ENCODE measurements at places on chromosomes 2 and 18.

- no peak for DNase-seq
Measured at GRCh38 chr2:103792042-103792441, 1030.2 kb downstream of the TMEM182 start.

- no peak for DNase-seq
Measured at GRCh38 chr2:238412067-238412767, 14.5 kb upstream of the ASB1 start.

GRCh38 chr18:41842886-41843285 is 112.1 kb upstream of the PIK3C3 start:
- DNase-seq: no peak

DNA sequence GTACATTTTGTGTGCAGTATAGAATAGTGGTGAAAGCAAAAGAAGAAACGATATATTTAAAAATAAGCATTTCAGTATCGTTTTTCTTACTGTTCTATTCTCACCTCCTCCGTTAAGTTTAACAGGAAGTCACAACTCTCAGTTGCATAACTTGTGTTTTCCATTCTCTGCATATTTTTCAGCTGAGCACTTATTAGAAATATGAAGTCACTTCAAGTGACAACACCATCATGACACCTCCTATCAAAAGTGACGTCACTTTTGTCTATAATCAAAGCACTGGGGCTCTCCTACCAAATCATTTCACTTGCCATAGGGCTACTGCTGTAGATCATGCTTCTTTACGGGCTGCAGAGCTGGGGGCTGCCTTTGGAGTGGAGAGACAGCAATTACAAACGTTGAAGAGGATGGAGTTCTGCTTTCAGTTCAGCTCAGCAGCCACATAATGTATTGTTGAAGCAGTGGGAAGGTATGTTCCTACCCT is 36.3 kb downstream of the STAT4 start:
- DNase-seq: peak; percentile 28

DNA sequence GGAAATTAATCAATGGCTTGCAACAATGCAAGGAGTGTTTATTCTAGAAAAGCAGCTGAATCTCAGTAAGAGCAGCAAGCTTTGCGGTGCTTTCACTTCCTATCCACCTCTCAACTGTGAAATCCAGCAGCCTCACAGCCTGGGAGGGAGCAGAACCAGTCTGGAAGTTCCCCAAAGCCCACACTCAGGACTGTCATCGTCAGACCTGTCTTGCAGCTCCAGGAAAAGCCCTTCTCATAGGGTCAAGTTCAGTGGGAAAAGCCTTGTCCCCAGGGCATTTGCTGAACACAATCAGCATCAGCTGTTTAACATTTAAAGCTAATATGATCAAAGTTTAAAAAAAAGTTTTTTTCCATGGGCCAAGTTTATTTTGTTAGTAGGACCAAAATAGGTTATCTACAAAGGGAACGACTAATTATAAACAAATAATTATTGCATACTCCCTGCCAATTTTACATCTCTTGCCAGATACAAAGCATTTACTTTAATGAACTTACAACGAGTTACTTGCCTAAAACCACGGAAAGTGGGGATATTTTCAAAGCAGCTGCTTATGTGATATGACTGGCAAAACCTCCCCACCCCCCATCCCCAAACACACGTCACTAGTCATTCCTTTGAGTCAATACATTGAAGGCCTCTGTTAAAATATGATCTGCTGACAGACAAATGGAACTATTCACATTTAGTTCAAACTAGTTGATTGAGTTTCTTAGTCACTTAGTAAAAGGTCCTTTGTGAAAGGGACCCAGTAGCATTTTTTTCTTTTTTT is 36.8 kb downstream of the PARD6G start:
- no peak for DNase-seq
